Globus pallidus (tissue), 1 donor: ENCODE measurements at places on chromosomes 7 and 10.

GRCh38 chr7:3922175-3922635, 621.2 kb downstream of the SDK1 start:
- DNase-seq = peak; percentile 69

GRCh38 chr7:135862586-135863340, 114.2 kb upstream of the FAM180A start:
- no peak for DNase-seq

GRCh38 chr7:47581804-47582763, at the start of gene TNS3:
Gene TNS3, minus strand, starts transcription at chr7:47582111. Its CDS starts 142,475 bp downstream, at chr7:47439636.
- DNase-seq = no peak

GRCh38 chr10:88465765-88466164, 117.4 kb downstream of the RNLS start:
- DNase-seq = no peak

- no peak for DNase-seq
Measured at GRCh38 chr7:34107276-34107675, 201.9 kb downstream of the BMPER start.

DNA sequence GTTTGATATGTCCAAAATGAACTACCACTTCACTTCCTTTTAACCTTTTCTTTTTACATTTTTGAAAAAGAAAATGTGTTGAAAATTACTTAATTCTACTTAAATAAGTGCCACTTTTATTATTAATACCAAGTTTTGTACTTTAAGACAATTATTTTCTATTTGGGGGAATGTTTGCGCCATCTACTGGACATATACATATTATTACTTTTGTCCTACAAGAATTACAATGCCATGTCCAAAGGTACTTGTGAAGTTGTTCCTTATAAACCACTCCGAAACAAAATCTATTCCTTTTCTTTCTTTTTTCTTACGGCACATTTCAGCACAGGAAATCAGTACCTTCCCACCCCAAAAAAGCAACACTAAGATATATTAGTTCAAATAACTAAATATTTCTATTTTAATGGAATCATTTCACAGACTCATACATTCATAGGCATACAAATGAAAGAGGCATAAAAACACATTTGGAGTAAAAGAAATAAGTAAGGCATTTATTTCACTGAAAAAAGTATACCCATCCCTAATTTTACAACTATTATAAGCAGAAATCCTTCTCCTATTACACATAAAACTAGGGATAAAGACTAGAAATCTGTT, 169.9 kb downstream of the RNF133 start:
- DNase-seq = peak; percentile 40

DNA sequence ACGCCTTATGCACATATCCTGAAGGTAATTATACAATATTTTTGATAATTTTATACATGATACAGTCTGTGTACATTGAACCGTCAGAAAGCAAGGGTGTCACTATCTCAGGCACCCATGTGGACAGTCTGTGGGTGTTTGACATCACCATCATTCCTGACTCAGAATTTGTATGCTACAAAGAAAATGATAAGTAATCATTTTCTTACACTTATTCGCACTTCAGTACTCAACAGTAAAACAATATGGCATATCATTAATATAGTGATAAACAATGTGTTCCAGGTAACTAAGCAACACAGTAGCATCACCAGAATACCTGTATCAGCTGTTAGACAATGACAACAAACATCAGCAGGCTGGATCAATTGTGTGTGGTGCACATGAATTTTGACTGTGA, 17.9 kb downstream of the HECW1 start:
- no peak for DNase-seq

DNA sequence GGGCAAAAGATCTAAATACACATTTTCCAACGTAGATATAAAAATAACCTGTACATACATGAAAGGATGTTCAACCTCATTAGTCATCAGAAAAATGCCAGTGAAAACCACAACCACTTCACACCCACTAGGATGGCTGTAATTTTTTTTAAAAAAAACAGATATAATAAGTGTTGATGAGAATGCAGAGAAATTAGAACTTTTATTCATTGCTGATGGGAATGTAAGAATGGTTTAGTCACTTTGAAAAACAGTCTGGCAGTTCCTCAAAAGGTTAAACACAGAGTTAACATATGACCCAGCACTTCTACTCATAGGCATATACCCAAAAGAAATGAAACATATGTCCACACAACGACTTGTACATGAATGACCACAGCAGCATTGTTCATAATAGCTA, 32.3 kb upstream of the PRKCQ start:
- DNase-seq = no peak

DNA sequence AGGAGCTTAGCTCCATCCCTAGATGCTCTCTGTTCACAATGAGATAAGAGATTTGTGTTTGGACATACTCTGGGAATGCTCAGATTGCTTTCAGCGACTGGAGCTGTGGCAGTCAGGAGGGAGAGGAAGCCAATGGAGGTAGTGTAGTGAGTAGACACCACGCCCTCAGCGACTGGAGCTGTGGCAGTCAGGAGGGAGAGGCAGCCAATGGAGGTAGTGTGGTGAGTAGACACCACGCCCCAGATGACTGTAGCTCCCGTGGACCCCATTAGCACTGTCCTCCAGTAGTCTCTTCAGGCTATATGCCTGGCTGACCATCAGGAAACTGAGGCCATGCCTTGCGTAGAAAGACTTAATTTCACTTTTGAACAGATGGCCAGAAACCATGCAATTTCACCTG, 1033.8 kb downstream of the NRG3 start:
- DNase-seq = no peak

GRCh38 chr10:33621101-33621500, 286.6 kb upstream of the NRP1 start:
- peak; percentile 15 for DNase-seq

DNA sequence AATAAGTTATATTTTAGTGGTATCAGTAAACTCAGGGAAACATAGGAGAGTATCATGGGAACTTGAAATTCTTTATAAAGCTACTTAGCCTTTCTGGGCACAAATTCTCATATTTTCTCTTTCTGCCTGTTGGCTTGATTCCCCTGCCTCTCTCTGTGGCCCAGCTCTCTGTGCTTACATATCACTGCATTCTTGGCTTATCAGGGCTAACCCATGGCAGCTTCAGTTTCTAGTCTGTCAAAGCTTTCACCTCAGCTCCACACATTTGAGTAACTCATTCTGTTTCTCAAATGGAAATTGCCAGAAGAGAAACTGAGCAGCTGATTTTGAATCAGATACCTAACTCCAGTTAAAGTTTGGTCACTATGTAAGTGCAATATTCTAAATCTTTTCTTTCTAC, 713.1 kb downstream of the DNAJB9 start:
- no peak for DNase-seq

DNA sequence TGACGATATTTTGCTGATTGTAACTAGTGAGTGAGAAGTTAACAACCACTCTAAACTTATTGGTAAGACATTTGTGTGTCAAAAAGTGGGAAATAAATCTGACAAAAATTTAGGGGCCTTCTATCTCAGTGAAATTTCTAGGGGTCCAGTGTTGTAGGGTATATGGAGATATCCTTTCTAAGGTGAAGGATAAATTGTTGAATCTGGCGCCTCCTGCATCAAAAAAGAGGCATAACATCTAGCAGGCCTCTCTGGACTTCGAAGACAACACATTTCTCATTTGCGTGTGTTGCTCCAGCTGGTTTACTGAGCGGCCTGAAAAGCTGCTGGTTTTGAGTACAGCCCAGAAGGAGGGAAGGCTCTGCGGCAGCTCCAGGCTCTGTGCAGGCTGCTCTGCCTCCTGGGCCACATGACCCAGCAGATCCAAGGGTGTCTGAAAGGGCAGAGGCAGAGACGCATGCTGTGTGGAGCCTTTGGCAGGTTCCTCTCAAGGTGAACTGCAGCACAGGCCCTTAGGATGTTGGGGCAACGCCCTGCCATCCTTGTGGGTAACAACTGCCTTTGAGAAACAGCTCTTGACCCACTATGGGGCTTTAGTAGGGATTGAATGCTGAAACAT, 72.4 kb downstream of the LMBR1 start:
- no peak for DNase-seq

- no peak for DNase-seq
Measured at GRCh38 chr7:90896458-90896857, 300.3 kb downstream of the CDK14 start.

DNA sequence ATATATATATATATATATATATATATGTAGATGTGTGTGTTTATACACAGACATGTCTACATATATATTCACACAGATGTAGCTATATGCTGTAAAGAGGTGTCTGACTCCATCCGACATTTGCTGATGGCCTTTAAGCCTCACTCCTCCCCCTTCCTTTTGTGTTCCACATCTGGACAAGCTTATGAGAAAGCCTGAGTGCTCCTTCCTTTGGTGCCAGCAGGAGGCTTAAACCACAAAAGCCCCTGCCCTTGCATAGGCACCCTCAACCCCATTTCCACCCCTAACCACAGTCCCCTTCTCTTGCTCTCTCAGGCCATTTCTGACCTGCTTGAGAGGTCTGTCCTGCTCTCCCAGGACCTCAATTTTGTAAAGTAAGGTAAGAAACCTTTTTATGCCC, 98.7 kb downstream of the SVOPL start:
- no peak for DNase-seq

GRCh38 chr7:70574314-70574834, 557.6 kb upstream of the GALNT17 start:
- DNase-seq = no peak

DNA sequence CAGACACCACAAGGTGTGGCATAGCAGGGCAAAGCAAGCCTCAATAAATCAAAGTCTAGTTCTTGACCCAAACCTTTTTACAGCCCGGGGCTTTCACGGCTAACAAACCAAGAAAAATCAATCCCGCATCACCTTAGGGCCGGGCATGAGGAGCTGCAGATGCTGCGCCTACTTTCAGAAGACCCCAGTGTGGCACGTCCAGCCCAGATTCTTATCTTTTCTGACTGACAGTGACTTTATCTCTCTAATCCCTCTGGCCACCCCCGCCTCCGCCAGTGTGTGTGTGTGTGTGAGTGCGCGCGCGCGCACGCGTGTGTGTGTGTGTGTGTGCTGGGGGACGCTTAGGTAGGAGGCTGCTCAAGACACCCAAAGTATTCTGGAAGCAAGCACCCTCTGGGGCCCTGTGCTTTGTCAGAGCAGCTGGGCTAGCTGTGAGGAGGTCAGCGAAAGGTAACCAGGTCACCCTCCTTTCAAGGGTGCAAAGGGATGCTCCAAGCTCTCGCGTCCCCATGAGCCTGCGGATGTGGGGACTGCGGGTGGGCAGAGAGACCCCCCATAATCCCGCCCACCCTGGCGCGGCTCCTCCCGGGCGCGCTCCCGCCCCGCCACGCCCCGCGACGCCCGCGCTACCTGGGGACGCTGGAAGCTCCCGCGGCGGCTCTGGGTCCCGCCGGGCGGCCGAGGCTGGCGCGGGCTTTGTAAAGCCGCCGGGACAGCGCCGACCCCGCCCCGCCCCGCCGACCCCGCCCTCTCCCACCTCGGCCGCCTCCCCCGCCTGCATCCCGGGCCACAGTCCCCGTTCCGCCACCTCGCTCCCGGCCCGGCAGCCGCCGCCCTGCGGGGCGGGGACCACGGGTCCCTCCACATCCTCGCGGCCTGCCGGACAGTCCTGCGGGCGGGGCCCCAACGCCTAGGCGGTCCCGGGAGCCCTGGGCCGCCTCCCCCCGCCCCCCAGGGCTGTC, 57.1 kb upstream of the RHOBTB1 start:
- DNase-seq = peak; percentile 66

DNA sequence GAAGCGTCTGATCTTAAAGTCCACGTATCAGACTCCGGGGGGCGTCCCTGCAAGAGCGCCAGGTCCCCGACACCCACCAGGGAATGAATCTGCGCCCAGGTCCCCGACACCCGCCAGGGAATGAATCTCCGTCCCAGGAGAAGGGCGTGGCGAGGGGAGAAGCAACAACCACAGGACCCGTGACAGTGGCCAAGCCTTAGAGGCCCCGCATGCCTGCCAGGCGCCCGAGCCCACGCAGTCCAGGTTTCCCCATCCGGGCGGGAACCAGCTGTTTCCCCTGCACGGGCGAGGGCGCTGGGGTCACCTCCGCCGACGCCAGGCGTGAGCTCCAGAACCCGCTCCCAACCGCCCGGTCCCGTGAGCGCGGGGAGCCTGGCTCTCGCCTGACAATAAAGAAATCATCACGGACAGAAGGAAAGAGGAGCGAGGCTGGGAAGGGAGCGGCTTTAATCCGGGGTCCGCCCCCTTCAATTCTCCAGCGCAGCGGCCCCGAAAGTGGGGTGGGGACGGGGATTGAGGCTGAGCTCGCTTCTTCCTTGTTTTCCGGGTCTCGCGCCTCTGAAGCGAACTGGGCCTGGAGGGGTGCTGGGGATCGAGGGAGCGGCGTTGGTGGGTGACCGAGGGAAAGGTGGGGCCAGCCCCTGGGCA, 29.0 kb upstream of the BMS1 start:
- DNase-seq = no peak

DNA sequence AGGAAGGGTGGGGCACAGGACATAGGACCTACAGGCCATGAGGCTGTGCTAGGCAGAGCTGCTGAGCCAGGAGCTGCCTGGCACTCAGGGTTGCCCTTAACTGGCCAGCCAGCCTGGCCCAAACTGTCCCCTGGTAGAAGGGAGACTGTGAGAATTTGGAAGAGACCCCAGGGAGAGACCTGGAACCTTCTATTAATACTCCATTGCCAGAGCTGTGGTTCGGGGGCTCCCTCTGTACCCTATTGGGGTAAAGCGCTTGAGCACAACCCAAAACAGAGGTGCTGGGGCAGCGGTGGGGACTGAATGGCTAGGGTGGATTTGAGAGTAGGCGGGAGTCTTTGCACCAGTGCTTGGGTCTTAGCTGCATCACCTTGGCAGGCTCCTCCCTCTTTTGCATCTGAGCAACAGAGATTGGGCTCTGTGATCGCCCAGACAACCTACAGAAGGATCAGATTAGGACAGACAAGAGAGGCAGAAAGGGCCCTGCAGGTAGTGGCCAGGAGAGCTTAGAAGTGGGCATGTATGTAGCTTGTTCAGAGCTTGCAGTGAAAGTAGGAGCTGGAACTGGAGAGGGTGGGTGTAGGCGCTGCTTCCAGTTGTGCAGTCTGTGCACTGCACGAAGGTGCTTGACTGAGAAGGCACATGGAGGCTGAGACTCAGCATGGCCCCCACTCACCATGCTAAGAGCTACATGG, 53.3 kb downstream of the ADCYAP1R1 start:
- no peak for DNase-seq

GRCh38 chr10:114724716-114725106, 66.6 kb upstream of the ABLIM1 start:
- no peak for DNase-seq

DNA sequence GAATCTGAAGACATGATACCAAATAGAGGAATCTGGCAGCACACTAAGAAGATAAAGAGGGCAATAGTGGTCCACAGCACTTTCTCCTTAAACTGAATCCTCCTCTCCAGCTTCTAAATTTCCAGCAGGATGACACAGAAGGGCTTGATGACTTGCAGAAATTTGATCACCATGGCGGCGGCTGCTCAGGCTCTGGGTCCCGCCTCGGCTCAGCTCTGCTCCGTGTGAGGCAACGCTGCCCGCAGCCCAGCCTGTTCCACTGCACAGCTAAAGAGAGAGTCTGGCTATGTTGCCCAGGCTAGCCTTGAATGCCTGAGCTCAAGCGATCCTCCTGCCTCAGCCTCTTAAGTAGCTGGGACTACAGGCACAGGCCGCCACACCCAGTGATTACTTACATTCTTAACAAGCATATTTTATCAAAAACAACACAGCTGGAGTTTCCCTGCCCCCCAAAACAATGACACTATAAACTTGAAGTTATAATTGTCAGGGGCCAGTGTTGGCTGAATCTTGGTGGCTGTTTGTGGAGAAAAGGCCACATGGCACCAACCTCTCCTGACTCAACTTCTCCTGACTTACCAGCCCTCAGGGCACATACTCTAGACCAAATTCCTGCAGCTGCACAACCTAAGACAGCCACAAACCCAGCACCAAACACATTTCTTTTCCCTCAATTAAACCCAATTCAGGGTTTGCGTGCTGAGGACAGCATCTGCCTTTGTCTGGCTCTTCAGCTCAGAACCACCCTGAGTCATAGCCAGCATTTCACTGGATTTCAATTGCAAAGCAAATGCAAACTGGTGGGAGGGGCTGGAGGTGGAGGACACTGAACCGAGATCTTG, 11.6 kb upstream of the TNPO3 start:
- no peak for DNase-seq
